ENCODE measurements at places on chromosomes 3 and 15.

DNA sequence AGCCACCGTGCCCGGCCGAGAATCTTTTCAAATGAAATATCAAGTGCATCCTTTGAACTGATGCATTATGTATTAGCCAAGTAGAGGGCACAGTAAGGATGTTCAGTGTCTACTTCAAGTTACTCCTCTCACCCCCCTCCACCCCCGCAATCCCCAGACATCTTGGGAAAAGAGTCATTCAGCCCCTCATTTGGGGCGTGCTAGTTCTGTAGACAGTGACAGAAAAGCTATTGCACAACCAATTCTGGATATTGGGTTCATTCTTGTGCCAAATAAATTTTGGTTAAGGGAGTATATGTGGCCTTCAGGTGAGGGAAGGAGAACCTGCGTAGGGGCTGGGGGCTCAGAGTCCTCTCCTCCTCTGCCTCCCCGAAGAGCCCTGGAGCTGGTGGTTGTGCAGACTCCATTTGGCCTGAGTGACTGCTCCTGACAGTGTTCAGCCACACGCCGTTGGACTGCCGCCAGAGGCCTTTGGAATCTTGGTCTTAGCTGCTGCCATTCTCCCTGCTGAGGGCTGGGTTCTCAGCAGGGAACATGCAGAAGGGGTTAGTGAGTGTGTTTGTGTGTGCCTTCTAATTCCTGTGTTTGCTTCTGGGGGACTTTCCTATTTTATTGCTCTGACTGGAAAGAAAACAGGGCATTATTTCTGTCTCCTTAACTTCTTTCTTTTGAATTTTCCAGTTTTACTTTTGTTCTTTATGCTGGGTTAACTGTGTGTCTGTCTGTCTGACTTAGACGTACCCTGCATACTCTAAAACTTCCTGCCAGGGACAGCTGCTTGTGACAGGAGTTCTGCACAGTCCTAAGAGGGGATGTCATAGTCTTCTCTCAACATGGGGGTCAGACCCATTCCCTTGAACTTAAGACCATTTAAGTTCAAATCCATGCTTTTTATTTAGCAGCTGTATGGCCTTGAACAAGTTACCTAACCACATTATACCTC is 21.0 kb downstream of the RARB start:
- H3K27ac ChIP-seq: no peak overlapping the region
- no peaks in the 10 kb centered on the region for H3K27me3 ChIP-seq

DNA sequence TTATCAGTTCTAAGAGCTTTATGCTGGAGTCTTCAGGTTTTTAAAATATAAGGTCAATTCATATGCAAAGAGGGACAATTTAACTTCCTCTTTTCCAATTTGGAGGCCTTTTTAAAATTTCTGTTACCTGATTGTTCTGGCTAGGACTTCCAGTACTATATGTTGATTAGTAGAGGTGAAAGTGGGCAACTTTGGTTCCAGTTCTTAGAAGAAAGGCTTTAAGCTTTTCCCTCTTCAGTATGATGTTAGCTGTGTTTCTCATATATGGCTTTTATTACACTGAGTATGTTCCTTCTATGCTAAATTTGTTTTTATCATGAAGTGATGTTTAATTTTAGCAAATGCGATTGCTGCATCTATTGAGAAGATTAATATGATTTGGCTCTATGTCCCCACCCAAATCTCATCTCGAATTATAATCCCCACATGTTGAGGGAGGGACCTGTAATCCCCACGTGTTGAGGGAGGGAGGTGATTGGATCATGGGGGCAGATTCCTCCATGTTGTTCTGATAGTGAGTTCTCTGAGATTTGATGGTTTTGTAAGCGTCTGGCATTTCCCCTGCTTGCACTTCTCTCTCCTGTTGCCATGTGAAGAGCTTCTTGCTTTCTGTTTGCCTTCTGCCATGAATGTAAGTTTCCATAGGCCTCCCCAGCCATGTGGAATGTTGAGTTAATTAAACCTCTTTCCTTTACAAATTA is 33.8 kb downstream of the FAIM start:
- no peaks in the 10 kb centered on the region for H3K27me3 ChIP-seq
- no peak overlapping the region for H3K4me3 ChIP-seq
- DNase-seq: no peak
- H3K4me1 ChIP-seq: no peaks in the 10 kb centered on the region

- DNase-seq: no peak
- H3K27ac ChIP-seq: no peak overlapping the region
- peaks cover 8% of the 10 kb centered on the region for H3K27me3 ChIP-seq
- H3K4me1 ChIP-seq: no peaks in the 10 kb centered on the region
- H3K36me3 ChIP-seq: no peaks in the 10 kb centered on the region
- no peak overlapping the region for H3K4me3 ChIP-seq
Observed at GRCh38 chr15:86021281-86022264, 58.1 kb upstream of the AGBL1 start.

GRCh38 chr3:122353215-122353614 is 28.2 kb downstream of the CSTA start:
- peaks cover 6% of the 10 kb centered on the region for H3K36me3 ChIP-seq
- H3K4me3 ChIP-seq: no peak overlapping the region
- DNase-seq: no peak
- H3K27ac ChIP-seq: no peak overlapping the region
- peaks cover under 1% of the 10 kb centered on the region for H3K27me3 ChIP-seq

GRCh38 chr3:26839001-26839400 is 216.4 kb downstream of the LRRC3B start:
- no peak overlapping the region for H3K27ac ChIP-seq
- no peak for DNase-seq
- H3K4me1 ChIP-seq: no peaks in the 10 kb centered on the region
- no peak overlapping the region for H3K4me3 ChIP-seq
- H3K36me3 ChIP-seq: no peaks in the 10 kb centered on the region

DNA sequence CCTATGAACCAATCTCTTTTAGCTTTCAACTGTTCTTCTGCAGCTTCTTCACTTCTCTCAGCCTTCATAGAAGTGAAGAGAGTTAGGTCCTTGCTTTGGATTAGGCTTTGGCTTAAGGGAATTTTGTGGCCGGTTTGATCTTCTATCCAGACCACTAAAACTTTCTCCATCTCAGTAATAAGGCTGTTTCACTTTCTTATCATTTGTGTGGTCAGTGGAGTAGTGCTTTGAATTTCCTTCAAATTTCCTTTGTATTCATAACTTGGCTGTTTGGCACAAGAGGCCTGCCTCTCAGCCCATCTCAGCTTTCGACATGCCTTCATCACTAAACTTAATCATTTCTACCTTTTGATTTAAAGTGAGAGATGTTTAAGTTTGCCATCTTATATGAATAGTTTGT is 21.7 kb downstream of the DZIP1L start:
- no peak for DNase-seq
- peaks cover 7% of the 10 kb centered on the region for H3K27me3 ChIP-seq
- no peak overlapping the region for H3K27ac ChIP-seq
- no peak overlapping the region for H3K4me3 ChIP-seq

- no peak overlapping the region for H3K4me3 ChIP-seq
- H3K27me3 ChIP-seq: peaks cover 22% of the 10 kb centered on the region
- no peaks in the 10 kb centered on the region for H3K4me1 ChIP-seq
- no peak for DNase-seq
- H3K27ac ChIP-seq: no peak overlapping the region
Observed at GRCh38 chr15:31161951-31162350, 60.4 kb upstream of the TRPM1 start.

DNA sequence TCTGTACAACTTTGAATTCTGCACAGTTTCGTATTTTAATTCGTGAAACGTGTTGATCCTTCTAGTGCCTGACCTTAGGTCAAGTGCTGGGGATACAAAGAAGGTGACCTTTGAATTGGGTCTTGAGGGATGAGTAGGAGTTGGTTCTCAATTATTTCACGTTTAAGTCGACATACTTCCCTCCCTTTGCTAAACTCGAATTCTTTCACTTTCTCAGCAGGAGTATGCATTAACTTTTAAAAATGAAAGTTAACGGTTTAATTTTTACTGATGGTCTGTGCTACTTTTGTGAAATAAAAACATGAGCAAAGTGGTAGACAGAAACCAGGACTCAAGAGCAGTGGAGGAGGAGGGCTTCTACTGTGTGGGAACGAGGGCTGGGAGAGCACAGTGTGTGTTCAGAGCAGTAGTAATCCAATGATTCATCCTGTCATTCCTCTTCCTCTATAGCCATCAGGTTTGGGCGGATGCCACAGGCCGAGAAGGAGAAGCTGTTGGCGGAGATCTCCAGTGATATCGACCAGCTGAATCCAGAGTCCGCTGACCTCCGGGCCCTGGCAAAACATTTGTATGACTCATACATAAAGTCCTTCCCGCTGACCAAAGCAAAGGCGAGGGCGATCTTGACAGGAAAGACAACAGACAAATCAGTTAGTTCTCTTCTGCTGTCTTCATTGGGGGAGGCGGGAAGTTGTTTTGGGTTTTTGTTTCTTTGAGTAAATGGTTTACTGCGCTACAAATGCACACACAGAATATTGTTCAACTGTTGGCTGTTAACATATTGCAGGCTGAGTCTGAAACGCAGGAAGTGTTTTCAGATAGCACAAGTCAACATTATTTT is 78.6 kb upstream of the TSEN2 start:
- no peak for DNase-seq
- no peaks in the 10 kb centered on the region for H3K27me3 ChIP-seq
- H3K27ac ChIP-seq: no peak overlapping the region
- peaks cover 7% of the 10 kb centered on the region for H3K4me1 ChIP-seq
- H3K36me3 ChIP-seq: no peaks in the 10 kb centered on the region

DNA sequence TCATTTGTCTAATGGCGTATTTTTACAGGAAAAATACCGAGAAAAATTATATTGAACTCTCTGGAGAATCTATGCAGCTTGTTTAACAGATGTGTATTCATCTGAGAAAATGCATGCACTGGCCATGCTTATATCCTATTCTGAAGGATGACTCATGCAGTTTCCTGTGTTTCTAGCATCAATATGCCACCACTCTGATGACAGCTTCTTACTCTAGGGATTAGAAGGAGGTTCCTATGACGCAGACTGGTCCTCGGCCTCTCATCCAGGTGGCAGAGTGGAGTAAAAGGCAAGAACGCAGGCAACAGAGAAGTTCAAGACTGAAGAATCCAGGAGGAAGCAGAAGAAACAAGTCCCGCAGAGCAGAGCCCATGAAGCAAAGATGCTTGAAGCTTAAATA is 910.0 kb upstream of the ROBO1 start:
- no peak overlapping the region for H3K27ac ChIP-seq
- H3K4me3 ChIP-seq: no peak overlapping the region
- DNase-seq: no peak
- H3K4me1 ChIP-seq: no peaks in the 10 kb centered on the region
- no peaks in the 10 kb centered on the region for H3K36me3 ChIP-seq

DNA sequence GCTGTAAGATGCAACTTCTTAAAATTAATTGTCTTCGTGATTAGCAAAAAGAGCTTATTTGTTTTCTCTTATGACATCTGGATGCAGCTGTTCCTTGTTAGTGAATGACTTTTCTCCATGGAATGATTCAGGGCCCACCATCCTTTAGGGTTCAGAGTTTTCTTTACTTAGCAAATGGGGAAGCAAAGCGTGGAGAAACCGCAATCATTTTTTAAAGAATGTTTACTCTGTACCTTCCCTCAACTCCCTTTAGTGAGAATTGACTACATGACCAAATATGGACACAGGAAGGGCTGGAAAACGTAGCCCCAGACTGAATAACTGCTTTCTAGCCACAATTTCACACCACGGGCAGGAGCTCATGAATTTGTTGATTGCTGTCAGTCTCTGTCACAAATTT is 130.1 kb downstream of the EDEM1 start:
- H3K4me3 ChIP-seq: no peak overlapping the region
- H3K4me1 ChIP-seq: peaks cover 3% of the 10 kb centered on the region
- H3K27ac ChIP-seq: no peak overlapping the region
- DNase-seq: no peak

- no peak overlapping the region for H3K4me3 ChIP-seq
- H3K36me3 ChIP-seq: peaks cover 46% of the 10 kb centered on the region
- no peak overlapping the region for H3K27ac ChIP-seq
- no peak for DNase-seq
Observed at GRCh38 chr3:51659942-51660341, 11.1 kb upstream of the TEX264 start.

GRCh38 chr3:41933154-41933676 is 28.7 kb downstream of the ULK4 start:
- DNase-seq: no peak
- H3K4me3 ChIP-seq: no peak overlapping the region
- H3K27ac ChIP-seq: no peak overlapping the region
- peaks cover 6% of the 10 kb centered on the region for H3K4me1 ChIP-seq

- H3K36me3 ChIP-seq: peaks cover 31% of the 10 kb centered on the region
- no peaks in the 10 kb centered on the region for H3K27me3 ChIP-seq
- peak overlapping the region; percentile 50 for H3K4me3 ChIP-seq
- H3K4me1 ChIP-seq: peaks cover 33% of the 10 kb centered on the region
- DNase-seq: no peak
Observed at GRCh38 chr3:88152841-88153240, 3.1 kb downstream of the C3orf38 start.

GRCh38 chr3:131082871-131083863 is 56.5 kb downstream of the NEK11 start:
- H3K4me3 ChIP-seq: no peak overlapping the region
- no peaks in the 10 kb centered on the region for H3K4me1 ChIP-seq
- no peaks in the 10 kb centered on the region for H3K36me3 ChIP-seq
- H3K27me3 ChIP-seq: no peaks in the 10 kb centered on the region
- no peak overlapping the region for H3K27ac ChIP-seq

DNA sequence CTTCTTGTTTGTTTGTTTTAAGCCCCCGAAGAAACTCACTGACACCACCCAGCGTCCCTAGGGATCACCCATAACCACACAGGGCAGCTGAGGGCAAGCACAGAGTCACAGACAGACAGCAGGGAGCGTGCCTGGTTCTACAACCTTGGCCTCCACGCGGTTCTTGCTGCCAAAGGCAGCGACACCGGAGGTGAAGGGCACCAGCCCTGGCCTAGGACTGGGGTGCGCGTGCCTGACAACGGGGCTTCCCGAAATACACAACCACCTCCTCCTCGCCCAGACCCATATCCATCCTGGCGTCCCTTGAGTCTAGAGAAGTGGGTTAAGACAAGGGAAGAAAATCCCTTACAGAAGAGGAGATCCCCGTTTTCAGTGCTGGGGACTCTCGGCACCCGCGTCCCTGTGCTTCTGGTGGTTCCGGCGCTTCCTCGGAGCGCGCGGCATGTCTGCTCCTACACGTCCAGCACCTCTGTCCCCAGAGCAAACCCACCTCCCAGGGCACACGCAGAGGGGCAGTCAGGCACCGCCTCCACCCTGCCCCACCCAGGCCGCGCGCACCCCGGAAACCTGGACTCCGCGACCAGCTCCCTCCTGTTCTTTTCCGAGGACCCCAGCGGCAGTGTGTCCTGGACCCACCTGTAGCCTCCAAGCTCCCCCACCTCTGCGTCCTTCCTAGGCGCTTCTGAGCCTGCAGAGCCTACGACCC is 911 bp downstream of the RFTN1 start:
- H3K36me3 ChIP-seq: peaks cover 88% of the 10 kb centered on the region
- H3K4me3 ChIP-seq: peak overlapping the region; percentile 98
- peaks cover 1% of the 10 kb centered on the region for H3K27me3 ChIP-seq

DNA sequence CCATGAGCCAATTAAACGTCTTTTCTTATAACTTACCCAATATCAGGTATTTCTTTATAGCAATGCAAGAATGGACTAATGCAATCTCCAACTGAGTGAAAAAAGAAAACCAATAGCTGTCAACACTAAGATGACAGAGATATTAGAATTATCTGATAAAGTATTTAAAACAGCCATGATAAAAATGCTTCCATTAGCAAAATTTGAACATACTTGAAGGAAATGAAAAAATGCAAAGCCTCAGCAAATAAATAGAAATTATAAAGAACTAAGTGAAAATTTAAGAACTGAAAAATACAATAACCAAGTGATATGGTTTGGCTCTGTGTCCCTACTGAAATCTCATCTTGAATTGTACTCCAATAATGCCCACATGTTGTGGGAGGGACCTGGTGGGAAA is 99.6 kb downstream of the BOC start:
- no peak overlapping the region for H3K4me3 ChIP-seq
- H3K4me1 ChIP-seq: no peaks in the 10 kb centered on the region
- H3K27me3 ChIP-seq: no peaks in the 10 kb centered on the region
- peaks cover 53% of the 10 kb centered on the region for H3K36me3 ChIP-seq
- DNase-seq: no peak
- H3K27ac ChIP-seq: no peak overlapping the region

Measured in stimulated activated naive B cell treated with anti-CD40 and anti-IgM and Interleukin-4, amounts not matched to agents 10 μg/mL and 1 μg/mL and 100 μg/mL, for 72 hours (primary cell).